ENCODE measurements at places on chromosomes 3 and 15.

GRCh38 chr3:156016902-156017301, 103.5 kb upstream of the KCNAB1 start:
- DNase-seq = no peak

DNA sequence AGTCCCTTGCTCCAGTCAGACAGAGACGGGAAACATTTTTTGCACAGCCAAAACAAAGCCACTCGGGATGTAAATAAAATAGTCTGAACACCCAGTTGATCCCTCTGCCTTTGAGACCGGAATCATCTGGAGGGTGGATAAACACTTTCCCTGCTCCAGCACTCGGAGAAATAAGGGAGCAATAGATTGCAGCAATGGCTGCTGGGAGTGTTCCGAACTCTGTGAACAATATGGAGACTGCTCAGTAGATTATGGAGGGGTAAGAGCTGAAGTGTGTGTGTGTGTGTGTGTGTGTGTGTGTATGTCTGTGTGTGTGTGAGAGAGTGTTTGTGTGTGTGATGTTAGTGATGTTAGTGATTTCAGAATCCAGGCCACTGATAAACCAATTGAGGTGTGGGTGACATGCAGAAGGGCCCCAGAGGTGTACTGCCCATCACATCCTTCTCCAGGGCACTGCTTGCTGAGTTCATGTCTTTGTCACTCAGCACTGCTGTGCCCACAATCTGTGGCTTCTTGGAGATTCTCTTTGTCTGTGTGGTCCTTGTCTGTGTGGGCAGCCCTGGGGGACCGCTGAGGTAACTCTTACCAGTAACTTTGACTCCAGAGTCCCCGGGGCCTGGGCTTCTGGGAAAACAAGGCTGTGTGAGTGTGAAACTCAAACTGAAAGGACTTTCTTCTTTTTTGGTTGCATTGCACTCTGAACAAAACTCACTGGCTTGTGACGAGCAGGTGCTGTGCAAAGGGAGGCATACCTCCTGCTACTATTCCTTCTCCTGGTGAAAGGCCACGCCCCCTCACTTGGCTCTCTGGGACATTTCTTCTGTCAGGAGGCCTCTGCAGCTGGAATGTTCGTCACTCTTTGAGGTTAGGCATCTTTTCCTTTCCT, 23.0 kb downstream of the CRYGS start:
- no peak for DNase-seq

GRCh38 chr15:86935841-86936240, 856.2 kb downstream of the AGBL1 start:
- no peak for DNase-seq

DNA sequence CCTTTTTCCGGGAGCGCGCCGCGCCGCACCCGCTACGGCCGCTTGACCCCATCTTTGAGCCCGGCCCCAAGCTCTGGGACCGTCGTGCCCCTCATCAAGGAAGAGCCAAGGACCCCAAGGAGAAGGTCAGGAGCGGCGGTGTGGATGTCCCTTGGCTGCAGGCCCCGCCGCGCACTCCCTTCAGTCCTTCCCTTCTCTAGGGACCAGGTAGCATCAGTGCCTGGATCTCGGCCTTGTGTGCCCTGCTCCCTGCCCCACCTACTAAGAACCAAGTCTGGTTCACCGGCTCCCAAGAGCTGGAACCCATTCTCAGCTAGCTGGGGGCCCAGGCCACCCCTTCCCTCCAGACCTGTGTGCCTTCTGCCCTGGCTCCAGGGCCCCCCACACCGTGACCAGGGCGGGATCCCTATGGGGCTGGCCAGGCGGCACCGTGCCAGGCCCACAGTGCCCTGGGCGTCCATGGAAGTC, 69.3 kb upstream of the CGNL1 start:
- no peak for DNase-seq

- no peak for DNase-seq
These were observed 84.5 kb downstream of the ASB7 start for GRCh38 chr15:100686725-100687473.

DNA sequence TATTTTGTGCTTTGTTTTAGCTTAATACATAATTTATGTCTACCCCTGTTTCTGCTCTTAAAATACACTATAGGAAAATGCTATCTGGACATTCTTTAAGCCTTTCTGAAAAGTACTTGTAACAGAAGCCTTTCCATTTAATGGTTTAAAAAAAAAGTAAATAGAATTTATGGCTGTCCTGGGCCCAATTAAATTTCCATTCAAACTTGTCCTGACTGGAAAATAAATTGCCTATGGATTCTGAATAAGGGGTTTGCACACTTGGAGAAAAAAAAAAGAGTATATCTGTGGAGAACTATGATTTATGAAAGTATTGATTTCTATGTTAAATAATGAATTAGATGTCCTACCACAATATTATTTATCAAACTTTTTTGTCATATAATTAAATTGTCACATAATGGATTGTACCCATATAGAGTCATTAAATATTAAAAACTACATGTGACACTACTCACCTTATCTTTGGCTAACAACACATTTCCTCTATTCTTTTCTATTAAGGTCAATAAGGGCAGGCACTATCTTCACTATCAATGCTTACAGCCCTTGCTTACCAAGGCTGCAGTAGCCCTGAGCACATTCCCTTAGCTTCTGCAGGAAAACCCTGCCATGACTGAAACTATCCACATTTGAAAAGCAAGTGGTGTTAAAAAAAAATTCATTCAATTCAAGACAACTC, 396.1 kb upstream of the ROBO2 start:
- DNase-seq = no peak

DNA sequence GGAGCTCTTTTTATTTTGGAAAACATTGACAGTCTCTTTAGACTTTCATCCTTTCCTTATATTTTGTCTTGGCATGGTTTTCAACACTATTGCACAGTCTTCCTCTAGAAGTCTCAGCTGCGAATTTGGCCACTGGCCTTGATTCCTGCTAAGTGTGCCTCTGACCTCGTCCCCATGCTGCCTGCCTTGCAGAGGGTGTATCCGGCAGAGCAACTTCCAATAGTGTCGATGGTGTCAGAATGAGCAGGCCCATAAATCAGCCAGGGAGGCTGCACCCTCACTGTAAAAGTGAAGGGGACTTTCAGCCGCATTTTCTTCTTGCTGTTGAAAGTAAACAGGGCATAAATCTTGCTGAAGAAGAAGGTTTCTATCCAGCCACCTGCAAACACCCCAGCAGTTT, 336.7 kb upstream of the TRIM42 start:
- DNase-seq = no peak

GRCh38 chr15:38666865-38667510, 102.4 kb upstream of the RASGRP1 start:
- DNase-seq = no peak

DNA sequence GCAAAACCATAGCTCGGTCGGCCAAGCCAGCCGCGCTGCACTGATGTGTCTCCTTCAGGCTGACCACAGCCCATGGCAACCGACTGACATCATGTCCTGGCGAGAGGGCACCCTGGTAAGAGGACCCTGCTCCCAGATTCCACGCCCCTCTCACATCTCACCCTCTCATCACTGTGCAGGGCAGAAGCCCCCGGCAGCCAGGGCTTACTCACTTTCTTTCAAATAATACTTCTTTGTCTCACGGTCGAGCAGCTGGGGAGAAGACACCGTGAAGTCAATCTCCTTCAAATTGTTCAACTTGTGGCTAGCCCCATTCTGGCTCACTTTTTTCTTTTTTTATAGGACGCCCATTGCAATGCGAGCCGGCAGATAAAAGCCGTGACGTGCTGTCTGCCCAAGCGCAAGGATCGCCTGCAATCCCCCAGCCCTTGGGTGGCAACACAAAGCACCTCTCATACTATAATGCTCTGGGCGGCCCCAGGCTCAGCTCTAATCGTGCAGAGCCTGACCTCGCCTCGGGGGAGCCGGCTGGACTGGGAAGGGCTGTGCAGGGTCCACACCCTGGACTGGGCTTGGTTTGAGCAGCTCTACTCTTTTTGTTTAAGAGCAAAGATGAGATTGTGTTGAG, 33.6 kb downstream of the VGLL4 start:
- DNase-seq = no peak

- no peak for DNase-seq
These were observed 11.8 kb downstream of the KPNA1 start for GRCh38 chr3:122502941-122503340.

- DNase-seq = no peak
These were observed 61.0 kb downstream of the BFSP2 start for GRCh38 chr3:133460809-133461208.

GRCh38 chr3:20256144-20256543, 70.1 kb upstream of the SGO1 start:
- DNase-seq = no peak

- DNase-seq = no peak
These were observed 87.7 kb downstream of the CFAP20DC start for GRCh38 chr3:58962040-58962651.

GRCh38 chr3:6994081-6994668, 133.3 kb downstream of the GRM7 start:
- no peak for DNase-seq

GRCh38 chr15:64743691-64744090, 31.7 kb downstream of the RBPMS2 start:
- no peak for DNase-seq

DNA sequence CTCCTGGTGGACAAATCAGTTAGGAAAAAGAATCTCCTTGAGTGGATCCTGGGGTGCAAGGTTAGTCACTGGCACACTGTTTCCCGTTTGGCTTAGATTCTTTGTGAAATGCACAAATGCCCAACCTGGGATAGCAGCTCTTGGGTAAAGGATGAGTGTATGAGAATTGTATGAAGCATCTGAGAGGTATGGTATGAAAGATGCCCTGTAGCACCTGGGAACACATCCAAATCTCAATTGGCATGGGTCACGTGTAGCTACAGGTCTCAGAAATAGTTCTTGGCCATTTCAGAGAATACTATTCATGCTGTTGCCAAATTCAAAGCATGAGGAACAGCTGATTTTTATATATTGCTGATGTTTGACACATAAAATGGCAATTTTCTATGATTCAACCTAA, 84.3 kb downstream of the KCNH8 start:
- DNase-seq = no peak

DNA sequence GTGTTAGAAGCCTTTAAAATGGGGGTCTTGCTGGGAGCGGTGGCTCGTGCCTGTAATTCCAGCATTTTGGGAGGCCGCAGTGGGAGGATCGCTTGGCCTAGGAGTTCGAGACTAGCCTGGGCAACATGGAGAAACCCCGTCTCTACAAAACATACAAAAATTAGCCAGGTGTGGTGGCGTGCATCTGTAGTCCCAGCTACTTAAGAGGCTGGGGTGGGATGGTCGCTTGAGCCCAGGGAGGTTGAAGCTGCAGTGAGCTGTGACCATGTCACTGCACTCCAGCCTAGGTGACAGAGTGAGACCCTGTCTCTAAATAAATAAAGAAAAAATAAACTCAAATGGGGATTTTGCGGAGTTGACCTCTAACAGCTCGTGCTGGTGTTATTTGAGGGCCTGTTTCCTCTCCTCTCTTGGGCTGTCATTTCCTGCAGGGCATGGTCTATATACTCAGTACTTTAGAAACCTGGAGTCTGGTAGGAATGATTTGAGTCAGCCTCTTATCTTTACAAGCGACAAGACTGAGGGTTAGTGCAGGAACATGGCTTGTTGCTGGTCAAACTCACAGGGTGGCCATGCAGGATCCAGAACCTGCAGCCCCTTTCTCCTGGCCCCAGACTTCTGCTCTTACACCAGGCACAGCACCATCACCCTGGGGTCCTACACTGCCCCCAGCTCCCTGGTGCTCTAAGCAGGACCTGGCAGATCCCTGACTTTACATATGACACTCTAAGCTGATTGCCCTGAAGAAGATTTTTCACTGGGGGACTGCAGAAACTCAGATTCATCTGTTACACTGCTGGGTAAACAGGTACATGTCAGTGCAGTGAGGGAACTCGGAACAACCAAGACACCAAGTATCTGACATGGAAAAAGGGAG, 15.1 kb downstream of the EHD4 start:
- DNase-seq = no peak

- no peak for DNase-seq
These were observed 274.4 kb downstream of the TLE3 start for GRCh38 chr15:69823223-69823907.

DNA sequence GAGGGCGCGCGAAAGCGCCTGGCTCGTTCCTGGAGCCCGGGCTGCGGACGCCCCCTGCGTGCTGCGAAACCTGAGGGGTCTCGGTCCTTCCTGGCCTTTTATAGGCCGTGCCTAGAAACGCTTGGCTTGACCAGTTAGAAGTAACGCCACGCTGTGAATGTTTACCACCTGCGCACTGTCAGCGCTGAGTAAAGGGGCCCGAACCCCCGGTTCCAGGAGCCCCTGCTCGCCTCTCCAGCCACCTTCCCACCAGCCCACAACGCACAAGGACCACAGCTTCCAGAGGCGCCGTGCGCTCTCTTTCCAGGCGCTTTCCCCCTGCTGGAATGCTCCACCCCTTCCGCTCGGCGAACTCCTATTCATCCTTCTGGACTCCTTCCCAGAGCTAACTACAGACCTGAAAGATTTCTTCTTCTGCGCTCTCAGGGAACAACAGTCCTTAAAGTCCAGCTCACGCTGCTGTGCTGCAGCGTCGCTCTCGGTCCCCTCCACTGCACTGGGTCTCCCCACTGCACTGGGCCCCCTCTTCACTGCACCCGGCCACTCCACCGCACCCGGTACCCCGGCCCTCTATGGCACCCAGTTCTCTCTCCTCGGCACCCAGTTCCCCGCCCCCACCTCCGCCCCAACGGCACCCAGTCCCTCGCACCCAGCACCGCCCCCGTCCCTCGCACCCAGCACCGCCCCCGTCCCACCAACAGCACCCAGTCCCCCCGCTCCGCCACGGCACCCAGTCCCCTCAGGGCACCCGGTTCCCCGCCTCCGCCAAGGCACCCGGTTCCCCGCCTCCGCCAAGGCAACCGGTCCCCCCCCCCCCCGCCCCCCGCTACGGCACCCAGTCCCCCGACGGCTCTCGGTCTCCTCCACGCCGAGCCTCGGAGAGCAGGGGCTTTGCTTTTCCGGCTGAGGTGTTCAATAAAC, 69.8 kb downstream of the SQOR start:
- no peak for DNase-seq

DNA sequence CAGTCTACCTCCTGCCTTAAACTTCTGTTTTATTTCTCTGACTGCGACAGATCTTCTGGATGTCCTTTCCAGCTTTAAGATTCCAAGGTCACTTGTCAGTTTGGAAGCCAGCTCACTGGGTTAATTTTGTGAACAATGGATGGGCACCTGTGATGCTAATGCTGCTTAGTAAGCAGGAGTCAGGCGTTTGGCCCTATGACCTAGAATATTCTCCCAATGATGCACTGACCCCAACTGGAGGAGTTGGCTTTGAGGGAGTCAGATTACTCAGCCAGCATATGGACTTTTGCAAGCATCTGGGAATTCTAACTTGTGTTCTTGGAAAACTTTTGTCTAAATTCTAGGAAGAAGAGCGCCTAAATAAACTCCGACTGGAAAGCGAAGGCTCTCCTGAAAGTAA, 28.1 kb downstream of the HACD3 start:
- DNase-seq = peak; percentile 39

GRCh38 chr3:62722344-62722743, 152.9 kb downstream of the CADPS start:
- DNase-seq = no peak

GRCh38 chr3:101878589-101878988, 29.3 kb downstream of the NFKBIZ start:
- no peak for DNase-seq

GRCh38 chr3:12279591-12280326, 9.1 kb upstream of the PPARG start:
- no peak for DNase-seq

- no peak for DNase-seq
These were observed 147.0 kb upstream of the PROK2 start for GRCh38 chr3:71931922-71932321.
